NCI-H2081 treated with DMSO at 0.1 percent for 48 hours (cell line): ENCODE measurements at places on chromosomes 13 and 19.

DNA sequence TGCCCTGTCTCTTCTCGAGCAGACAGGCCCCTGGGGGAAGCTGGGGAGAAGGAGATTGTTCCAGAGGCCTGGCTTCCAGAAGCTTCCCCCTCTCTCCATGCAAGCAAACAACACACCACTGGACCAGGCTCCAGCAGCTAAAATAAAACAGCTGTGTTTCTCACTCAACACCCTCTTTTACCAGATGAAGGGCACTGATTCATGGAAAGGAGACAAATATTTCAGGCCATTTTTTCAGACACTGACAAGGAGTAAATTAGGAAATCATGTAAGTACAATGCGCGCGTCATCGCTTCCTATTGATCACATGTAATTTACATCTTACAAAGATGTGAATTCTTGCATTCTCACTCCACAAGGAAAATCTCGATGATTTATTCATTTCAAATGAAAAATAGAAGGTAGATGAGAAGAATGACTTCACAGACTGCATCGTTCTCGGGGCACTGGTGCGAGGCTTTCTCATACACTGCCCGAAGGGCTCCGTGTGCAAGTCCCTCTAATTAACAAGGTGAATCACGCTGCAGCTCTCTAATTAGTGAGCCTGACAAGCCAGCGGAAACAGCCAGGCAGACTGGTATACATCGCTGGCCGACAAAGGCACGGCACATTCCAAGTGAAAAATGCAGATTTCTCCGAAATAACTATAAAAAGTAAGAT is 153.6 kb downstream of the KCTD15 start:
- no peak for DNase-seq

DNA sequence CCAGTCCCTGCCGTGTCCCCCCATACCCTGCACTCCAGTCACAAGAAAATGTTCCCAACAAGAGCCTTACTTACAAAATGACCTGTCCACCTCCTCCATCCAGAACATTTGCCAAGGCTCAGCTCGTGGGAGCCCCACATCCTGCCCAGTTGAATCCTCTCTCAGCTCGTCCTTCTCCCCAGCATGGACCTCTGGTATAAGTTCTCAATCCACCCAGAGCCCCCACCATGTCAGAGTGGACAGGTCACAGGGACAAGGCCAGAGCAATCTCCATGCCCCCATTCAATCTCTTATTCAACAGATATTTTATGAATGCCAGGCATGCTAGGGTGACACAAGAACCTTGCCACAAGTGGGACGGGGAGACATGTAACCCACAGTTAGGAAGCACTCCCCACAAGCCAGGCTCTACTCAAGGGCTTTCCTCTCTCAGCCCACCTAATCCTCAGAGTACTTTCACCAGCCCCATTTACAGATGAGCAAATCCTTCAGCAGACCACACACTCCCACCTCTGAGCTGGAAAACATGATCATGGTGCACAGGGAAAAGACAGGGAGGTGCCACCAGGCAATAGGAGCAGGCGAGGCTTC is 15.1 kb downstream of the DEDD2 start:
- no peak for DNase-seq

DNA sequence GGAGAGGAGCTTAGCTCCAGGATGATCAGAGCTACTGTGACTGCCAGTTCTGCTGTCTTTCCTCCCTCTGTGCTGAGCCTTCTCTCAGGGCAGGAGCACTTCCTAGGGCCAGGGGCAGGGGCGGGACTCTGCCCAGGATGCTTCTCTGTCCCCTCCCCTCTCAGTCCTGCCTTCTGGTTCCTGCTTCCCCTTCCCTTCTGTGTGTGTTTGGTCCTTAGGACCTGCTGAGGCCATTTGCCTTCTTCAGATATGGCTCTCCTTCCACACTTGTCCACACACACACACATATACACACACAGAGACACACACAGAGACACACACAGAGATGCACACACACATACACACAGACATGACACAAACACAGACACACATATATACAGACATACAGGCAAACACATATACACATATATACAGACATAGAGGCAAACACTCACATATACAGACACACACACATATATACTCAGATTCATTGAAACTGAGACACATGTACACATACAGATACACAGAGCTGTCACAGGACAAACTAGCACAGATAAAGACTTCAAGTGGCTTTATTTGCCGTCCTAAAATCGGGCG is 22.0 kb upstream of the CD177 start:
- no peak for DNase-seq

DNA sequence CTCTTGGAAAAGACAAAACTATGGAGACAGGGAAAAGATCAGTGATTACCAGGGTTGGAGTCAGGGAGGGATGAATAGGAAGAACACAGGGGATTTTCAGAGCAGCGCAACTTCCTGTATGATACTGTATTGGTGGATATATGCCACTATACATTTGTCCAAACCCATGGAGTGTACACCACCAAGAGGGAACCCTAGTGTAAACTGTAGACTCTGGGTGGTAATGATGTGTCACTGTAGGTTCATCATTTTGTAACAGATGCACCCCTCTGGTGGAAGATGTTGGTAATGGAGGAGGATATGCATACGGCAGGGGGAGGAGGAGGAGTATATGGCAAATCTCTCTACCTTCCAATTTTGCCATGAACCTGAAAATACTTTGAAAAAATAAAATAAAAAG is 68.1 kb downstream of the UFM1 start:
- DNase-seq: no peak

DNA sequence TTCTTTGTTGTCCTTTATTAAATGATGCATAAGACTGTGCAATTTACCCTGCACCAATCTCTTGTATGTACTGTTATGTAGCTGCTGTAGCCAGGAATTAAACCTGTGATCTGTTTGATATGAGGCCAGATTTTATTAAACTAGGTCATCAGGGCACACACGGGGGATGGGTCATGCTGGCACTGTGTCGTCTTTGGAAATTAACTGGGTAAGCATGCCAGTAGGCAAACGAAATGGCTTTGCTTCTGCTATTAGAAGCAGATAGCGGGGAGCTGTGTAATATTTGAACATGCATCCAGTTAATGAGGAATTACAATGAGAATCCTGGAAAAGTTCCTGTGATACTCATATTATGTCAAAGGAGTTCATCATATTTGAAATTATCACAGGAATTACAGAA is 23.5 kb downstream of the MTUS2 start:
- no peak for DNase-seq

GRCh38 chr13:56528040-56528790 is 612.5 kb upstream of the PRR20A start:
- peak; percentile 48 for DNase-seq
